Bronchus fibroblast of lung (primary cell): ENCODE measurements at places on chromosomes 11 and 22. TPM values are rescaled to one million over a fixed set of nuclear protein-coding genes. Genes with fewer than 3 reads are reported as not detected.

The CBLIF gene
- total RNA-seq: not detected in 2 replicates

The OR52H1 gene
- not detected in 2 replicates for total RNA-seq

The CD248 gene
- total RNA-seq: 41.8 and 42.9 TPM in 2 replicates

The HTR3B gene
- not detected in 2 replicates for total RNA-seq

The TTC36 gene
- 1.0 TPM in 1 of 2 replicates, not detected in the other for total RNA-seq

The RAG2 gene
- total RNA-seq: not detected in 2 replicates

The PTPRCAP gene
- total RNA-seq: 0.45 TPM in 1 of 2 replicates, not detected in the other

The TMEM191C gene
- 0.15 and 0.50 TPM in 2 replicates for total RNA-seq

The HTATIP2 gene
- total RNA-seq: 38.2 and 40.3 TPM in 2 replicates

The DBX1 gene
- total RNA-seq: not detected in 2 replicates

The TRIM49 gene
- not detected in 2 replicates for total RNA-seq

The OR2D2 gene
- total RNA-seq: not detected in 2 replicates

The PATE2 gene
- not detected in 2 replicates for total RNA-seq

The AGBL2 gene
- total RNA-seq: 0.17 and 1.3 TPM in 2 replicates

The ACER3 gene
- 5.9 and 7.4 TPM in 2 replicates for total RNA-seq

The MS4A2 gene
- not detected in 2 replicates for total RNA-seq

The SLC43A3 gene
- total RNA-seq: 64.2 and 82.5 TPM in 2 replicates

The KCNK7 gene
- 0.15 TPM in 1 of 2 replicates, not detected in the other for total RNA-seq

The PDGFB gene
- total RNA-seq: 1.8 and 1.9 TPM in 2 replicates

The ANO9 gene
- under 0.01 TPM in 1 of 2 replicates, not detected in the other for total RNA-seq

The NCR3LG1 gene
- total RNA-seq: 4.2 and 5.6 TPM in 2 replicates

The GPHA2 gene
- total RNA-seq: not detected in 2 replicates

The PDE2A gene
- 0.17 and 0.30 TPM in 2 replicates for total RNA-seq

The TMPRSS5 gene
- under 0.01 TPM in 2 replicates for total RNA-seq

The RFPL1 gene
- not detected in 2 replicates for total RNA-seq

The TMPRSS6 gene
- total RNA-seq: not detected in 2 replicates

The NAALAD2 gene
- total RNA-seq: 2.0 and 2.2 TPM in 2 replicates

The HEPACAM gene
- total RNA-seq: under 0.01 TPM in 1 of 2 replicates, not detected in the other

The CCDC15 gene
- total RNA-seq: 3.4 and 4.0 TPM in 2 replicates

The ARHGAP42 gene
- 3.3 and 3.4 TPM in 2 replicates for total RNA-seq

The OR51B2 gene
- total RNA-seq: not detected in 2 replicates

The VWA5A gene
- 21.0 and 23.5 TPM in 2 replicates for total RNA-seq

The LAYN gene
- 46.4 and 52.0 TPM in 2 replicates for total RNA-seq

The APOA1 gene
- total RNA-seq: not detected in 2 replicates

The MMP7 gene
- total RNA-seq: not detected in 2 replicates

The ABTB2 gene
- 2.4 TPM in 2 replicates for total RNA-seq

The FADS1 gene
- 171 and 182 TPM in 2 replicates for total RNA-seq

The MUC2 gene
- not detected in 2 replicates for total RNA-seq

The SPTBN2 gene
- 0.89 and 2.0 TPM in 2 replicates for total RNA-seq

The BIK gene
- total RNA-seq: 0.17 and 0.30 TPM in 2 replicates

The FLRT1 gene
- total RNA-seq: under 0.01 TPM in 1 of 2 replicates, not detected in the other

The RIBC2 gene
- 1.0 and 2.9 TPM in 2 replicates for total RNA-seq
